ENCODE measurements at places on chromosomes 7 and 10.

DNA sequence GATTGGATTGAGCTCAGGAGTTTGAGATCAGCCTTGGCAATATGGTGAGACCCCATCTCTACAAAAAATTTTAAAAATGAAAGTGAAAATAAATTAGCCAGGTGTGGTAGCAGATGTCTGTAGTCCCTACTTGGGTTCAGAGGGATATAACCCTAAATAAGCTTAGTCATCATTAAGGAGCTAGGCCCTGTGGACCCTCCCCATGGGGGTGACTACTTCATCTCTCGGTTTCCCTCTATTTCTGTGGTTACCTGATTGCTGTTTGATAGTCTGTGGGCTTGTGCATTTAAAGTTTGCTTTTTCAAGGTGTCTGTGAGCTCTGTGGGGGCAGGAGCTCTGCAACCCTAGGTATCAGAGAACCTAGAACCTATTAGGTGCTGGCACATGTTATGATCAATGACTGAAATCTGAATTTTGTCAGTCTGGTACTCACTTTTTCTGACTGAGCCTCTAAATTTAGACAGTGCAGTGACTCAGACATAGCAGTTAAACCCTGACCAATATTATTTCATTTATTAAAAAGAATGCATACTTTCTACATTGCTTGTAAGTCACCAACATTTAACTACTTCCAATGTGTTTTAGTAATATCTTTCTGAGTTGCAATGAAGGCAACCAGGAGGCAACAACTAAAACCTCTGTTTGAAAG is 8.1 kb upstream of the CUZD1 start:
- no peak for DNase-seq

- DNase-seq, result no peak
Measured at GRCh38 chr7:23335136-23335535, 36.0 kb downstream of the MALSU1 start.

DNA sequence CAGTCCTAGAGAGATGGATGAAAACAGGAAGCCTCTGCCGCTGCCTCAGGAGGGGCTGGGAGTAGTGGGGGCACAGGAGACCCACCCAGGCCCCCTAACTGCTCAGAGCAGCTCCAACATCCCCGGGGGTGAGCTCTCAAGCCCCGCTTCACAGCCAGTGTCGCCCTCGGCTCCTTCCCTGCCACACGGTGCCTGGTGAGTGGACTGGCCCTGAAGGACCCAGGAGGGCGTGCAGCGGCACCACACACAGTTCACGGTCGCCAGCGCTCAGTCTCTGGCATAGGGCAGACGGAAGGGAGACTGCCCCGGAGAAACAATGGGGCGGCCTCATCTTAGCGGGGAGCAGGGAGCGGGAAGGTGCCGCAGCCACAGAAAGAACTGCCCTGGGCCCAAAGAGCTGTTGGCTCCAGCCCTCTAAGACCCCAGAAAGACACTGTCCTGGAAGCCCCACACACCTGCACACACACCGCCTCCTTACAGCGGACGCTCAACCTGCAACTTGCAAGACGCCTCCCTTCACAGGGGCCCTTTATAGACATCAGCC is 1.2 kb downstream of the CLDN15 start:
- DNase-seq, result no peak

GRCh38 chr7:74334030-74334429 is 44.8 kb downstream of the CLIP2 start:
- DNase-seq, result no peak

Data from right renal cortex interstitium (tissue), 3 donors.